Temporal lobe (tissue), 4 donors: ENCODE measurements at places on chromosomes 2 and 18. TPM values are rescaled to one million over a fixed set of nuclear protein-coding genes. Genes with fewer than 3 reads are reported as not detected.

NBEAL1 gene
- total RNA-seq = 40.1 TPM

RNF152 gene
- 60.7 TPM for total RNA-seq

LOXHD1 gene
- total RNA-seq = 0.25 TPM

ATG16L1 gene
- 24.8 TPM for total RNA-seq
